Left ventricle myocardium inferior (tissue), 1 donor: ENCODE measurements at places on chromosomes 3 and 15. TPM values are rescaled to one million over a fixed set of nuclear protein-coding genes. Genes with fewer than 3 reads are reported as not detected.

Gene SPINK8
- total RNA-seq: not detected

- DNase-seq: no peak
Observed at GRCh38 chr3:117010318-117010717, 300.7 kb downstream of the TUSC7 start.

- no peak for DNase-seq
Observed at GRCh38 chr15:78390826-78391225, 47.2 kb upstream of the IREB2 start.

GRCh38 chr15:94673801-94674200, 442.4 kb downstream of the MCTP2 start:
- no peak for DNase-seq

DNA sequence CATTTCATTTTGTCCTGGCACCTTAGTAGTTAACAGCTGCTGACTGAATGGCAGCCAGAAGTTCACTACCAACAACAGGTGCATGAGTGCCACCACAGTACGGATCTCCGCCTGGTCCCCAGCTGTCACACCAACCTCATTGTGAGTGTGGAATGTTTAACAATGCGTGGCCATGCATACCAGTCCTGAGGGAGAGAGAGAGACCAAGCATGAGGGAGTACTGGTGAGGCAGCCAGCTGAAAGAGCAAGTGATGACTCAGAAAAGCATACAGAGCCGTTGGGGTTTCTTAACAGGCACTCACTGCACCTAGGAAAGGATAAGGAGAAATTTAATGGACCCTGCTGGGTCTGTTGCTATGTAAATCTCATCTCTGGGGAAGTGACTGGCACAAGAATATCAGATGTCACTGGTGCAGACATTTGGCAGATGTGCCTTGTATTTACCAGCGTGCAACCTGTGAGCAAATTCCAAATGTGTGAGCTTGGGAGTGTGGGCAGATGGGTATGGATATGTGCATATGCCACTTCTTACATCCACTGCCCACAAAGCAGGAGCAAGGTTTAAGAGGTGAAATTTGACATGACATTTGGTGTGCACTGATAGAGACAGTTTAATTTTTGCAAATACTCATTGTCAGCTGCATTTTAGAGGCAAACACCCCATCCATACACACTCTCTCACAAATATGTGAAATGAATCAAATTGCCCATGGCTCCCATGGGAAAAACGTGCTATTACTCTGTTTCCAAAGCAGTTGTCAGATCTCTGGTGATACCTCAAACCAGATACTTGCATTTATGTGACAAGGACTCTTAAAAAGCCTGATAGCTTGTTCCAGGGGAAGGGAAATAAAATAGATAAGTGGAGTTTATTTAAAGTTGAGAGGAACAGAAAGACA, 245.2 kb upstream of the ARPP21 start:
- no peak for DNase-seq

DNA sequence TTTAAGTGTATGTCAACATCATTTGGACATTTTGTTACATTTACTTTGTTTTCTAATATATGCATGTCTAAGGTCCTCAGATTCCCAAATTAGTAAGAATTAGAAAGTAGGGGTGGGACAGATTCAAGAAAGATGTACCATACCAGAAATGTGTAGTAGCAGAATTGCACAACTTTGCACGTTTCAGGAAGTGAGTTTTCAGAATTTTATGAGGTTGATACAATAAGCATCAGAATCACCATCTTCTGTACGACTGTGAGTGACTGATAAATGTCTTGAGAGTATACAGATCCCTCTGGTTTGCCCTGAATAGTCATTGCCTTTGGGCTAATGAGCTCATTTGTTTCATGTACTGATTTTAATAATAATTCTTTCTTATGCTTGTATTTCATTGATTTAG, 9.3 kb downstream of the ARIH2 start:
- no peak for DNase-seq
